ENCODE measurements at places on chromosomes 12 and 14.

- DNase-seq: peak; percentile 21
Observed at GRCh38 chr12:47360771-47361388, 281.1 kb upstream of the AMIGO2 start.

GRCh38 chr12:82608706-82609105, 78.0 kb upstream of the TMTC2 start:
- peak; percentile 71 for DNase-seq

- no peak for DNase-seq
Observed at GRCh38 chr14:102318781-102319276, 717 bp upstream of the ZNF839 start.

- no peak for DNase-seq
Observed at GRCh38 chr12:89348894-89349699, 3.2 kb downstream of the DUSP6 start.

- DNase-seq: peak; percentile 30
Observed at GRCh38 chr12:102702447-102703114, 214.5 kb downstream of the PAH start.

Measured in A172 (cell line).